ENCODE measurements at places on chromosomes 7 and 10.
A peak's percentile ranks its signal among the peaks of the same experiment; 100 is the strongest.

DNA sequence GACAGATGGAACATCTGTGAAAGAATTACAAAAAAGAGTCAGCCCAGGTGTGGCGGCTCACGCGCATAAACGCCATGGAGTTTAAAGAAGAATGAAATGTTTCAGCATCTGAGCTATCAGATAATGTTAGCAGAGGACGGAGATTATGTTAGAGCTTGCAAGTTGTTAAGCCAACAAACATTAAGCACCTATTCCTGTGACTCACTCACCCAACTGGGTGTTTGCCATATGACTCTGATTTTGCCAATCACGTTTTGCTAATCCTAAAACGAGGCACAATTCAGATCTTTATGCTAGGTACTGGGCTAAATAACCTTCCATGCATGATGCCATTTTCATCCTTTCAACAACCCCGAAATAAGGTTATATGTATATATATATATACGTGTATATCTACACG lies 29.0 kb upstream of the CCNY start:
- DNase-seq, result no peak

DNA sequence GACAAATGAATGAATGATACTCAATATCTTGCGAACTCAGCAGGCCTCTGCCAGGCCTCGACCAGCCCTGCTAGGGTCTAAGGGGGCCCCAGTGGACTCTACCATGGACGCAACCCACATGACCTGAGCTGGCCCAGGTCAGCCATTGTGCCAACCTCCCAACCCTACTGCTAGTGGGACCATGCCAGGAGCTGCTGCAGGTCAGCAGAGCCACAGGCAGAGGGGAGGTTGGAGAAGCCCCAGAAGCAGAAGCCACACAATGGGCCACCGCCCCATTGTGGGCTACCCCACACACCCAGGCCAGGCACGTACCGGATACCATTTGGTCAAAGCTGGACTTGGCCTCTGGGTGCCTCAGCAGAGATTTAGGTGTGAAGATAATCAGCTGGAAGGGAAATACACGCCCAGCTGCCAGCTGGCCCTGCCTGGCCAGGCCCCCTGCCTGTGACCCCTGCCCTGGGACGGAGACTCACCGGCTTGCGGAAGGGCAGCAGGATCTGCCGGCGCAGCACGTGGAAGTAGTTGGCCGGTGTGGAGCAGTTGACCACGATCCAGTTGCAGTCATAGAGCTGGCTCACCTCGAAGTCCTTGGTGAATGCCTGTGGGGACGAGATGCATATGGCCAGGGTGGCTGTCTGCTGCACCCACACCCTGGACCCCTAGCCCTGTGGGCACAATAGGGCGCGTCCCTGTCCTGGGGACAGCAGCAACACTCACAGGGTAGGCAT lies 24.5 kb downstream of the OGDHL start:
- DNase-seq, result no peak

GRCh38 chr7:92246360-92247101 lies 757 bp downstream of the ANKIB1 start:
- DNase-seq, result no peak

DNA sequence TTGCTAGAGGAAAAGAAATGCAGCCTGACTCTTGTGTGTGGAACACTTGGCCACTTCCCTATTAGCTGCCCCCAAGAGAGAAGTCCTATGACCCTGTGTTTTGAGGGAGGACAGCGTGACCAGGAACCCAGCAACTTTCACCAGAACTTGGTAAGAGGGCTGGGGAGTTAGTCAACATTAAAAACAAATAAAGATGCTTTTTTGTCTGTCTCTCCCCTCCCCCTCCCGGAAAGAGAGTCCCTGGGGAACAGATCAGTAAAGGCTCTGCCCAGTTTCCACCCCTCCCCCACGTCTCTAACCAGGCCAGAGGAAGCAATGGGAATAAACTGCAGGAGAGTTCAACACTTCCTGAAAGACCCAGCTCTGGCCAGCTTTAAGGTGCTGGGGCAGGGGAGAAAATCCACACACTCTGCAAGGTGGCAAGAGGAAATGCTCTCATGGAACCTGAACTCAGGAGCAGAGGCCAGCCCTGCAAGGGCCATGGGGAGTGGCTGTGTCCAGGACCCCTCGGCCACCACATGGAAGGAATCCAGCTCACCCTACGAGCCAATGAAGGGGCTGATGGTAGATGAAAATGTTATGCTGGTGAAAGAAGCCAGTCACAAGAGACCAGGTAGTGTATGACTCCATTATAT lies 21.5 kb downstream of the SH3PXD2A start:
- no peak for DNase-seq

- no peak for DNase-seq
These were observed 195.0 kb downstream of the CALN1 start for GRCh38 chr7:72217151-72217550.

- DNase-seq, result no peak
These were observed 126.8 kb downstream of the WDR37 start for GRCh38 chr10:1183033-1183396.

- DNase-seq, result peak; percentile 21
These were observed 12.8 kb downstream of the HKDC1 start for GRCh38 chr10:69232736-69233480.

All from stimulated activated CD4-positive, alpha-beta T cell treated with anti-CD3 and anti-CD28 coated beads, Interleukin-2, amount 100 ng/mL, for 4 hours (primary cell).